ELF-1 (cell line): ENCODE measurements at places on chromosomes 16 and 17.

GRCh38 chr17:11643851-11644250, 45.6 kb downstream of the DNAH9 start:
- no peak for DNase-seq

- no peak for DNase-seq
These were observed 14.8 kb downstream of the SGCA start for GRCh38 chr17:50180620-50181019.

- no peak for DNase-seq
These were observed 86.0 kb upstream of the KIF2B start for GRCh38 chr17:53736516-53737240.

DNA sequence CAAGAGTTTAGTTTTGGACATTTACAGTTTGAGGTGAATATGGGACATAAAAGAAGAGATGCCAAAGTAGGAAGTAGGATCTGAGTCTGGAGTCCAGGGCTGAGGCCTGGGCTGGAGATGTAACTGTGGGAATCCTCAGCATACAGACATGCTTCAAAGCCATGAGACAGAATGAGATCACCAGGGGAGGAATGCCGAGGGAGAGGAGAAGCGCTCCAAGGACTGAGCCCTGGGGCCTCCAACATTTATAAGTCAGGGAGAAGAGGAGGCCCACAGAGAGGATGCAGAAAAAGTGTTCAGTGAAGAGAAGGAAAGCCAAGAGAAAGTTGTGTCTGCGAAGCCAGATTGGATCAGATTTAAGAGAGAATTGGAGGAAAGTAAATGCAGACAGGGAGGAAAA, 277.5 kb upstream of the MYOCD start:
- peak; percentile 46 for DNase-seq

DNA sequence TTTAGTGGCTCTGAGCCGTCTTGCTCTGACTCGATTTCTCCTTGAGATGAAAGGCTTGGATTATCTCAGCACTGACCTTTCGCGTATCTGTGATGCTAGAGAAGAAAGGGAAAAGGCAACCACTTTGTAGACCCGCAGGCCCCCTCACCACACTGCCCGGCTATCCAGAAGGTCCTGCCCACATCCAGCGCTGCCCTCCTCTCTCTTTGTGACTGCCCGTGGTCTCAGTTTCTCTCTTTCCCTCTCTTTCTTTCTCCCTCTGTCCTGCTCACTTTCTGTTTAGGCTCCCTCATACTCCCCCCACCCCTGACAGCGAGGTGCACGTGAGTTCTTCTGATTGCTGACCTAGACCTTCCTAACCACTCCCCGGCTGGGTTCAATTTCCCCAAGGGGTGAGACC, 12.8 kb upstream of the TBX21 start:
- DNase-seq = no peak

DNA sequence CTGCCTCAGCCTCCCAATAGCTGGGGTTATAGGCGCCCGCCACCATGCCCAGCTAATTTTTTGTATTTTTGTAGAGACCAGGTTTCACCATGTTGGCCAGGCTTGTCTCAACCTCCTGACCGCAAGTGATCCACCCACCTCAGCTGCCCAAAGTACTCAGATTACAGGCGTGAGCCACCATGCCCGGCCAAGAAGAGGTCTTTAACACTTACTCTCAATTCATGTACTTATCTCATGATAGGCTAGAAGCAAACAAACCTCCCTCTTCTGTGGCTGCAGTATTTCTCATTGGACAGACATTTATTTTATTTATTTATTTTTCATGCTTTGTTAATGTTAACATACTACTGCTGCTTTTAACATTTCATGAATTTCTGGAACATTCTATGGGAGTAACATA, 7.0 kb upstream of the NT5C start:
- DNase-seq = no peak

- no peak for DNase-seq
These were observed 118.5 kb upstream of the ZNF267 start for GRCh38 chr16:31754998-31755615.

- no peak for DNase-seq
These were observed 939.9 kb upstream of the SOX9 start for GRCh38 chr17:71180801-71181385.

GRCh38 chr17:57809879-57810278, 40.0 kb downstream of the MRPS23 start:
- no peak for DNase-seq

GRCh38 chr16:27417047-27417671, 15.2 kb downstream of the IL21R start:
- DNase-seq = no peak

GRCh38 chr17:40525294-40525693, 23.9 kb upstream of the TNS4 start:
- no peak for DNase-seq

GRCh38 chr16:15035163-15035729, 20.6 kb downstream of the NTAN1 start:
- no peak for DNase-seq

- no peak for DNase-seq
These were observed 25.9 kb downstream of the GRIN2C start for GRCh38 chr17:74833501-74834377.
